ENCODE measurements at places on chromosomes 12 and 14.

DNA sequence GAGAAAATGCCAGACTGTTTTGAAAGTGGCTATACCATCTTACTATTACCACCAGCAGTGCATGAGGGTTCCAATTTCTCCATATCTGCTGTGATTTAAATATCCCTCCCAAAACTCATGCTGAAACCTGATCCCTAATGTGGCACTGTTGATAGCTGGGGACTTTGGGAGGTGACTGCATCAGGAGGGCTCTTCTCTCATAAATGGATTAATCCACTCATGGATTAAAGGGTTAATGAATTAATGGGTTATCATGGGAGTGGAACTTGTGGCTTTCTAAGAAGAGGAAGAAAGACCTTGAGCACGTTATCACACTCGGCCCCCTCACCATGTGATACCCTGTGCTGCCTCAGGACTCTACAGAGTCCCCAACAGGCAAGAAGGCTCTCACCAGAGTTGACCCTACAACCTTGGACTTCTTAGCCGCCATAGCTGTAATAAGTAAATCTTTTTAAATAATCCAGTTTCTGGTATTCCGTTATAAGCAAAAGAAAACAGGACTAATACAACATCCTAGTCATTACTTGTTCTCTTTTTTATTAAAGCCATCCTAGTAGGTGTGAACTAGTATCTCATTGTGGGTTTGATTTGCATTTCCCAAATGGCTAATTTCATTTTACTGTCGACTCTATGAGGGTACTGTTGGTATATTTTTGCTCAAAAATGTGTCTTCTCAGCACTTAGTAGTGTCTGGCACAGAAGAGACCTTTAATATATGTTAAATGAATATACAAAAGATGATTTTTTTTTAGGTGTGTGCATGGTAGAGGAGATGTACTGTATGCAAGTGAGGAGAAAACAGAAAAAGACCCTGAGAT lies 14.3 kb downstream of the PPP1R12A start:
- DNase-seq: no peak

GRCh38 chr12:117789195-117789912 lies 179.4 kb downstream of the KSR2 start:
- no peak for DNase-seq

DNA sequence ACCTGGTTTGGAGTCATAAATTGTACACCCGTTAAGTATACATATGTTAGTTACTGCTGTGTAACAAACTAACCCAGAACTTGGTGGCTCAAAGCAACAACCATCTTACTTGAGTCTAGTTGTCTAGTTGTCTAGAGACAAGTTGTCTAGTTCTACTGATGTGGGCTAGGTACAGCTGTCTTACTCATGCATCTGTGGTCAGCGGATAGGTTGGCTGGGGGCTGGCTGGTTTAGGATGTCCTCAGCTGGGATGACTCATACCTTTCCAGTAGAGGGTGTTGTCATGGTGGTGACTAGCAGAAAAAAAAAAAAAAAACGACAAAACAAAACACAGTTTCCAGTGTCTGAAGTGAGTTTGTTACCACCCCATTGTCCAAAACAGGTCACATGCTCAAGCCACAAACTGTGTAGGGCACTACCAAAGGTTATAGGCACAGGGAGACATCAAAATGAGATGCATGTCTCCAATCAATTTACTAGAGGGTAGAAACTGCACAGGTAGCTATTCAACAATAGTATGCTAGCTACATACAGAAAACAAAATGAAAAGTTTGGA lies 680.3 kb downstream of the MED13L start:
- no peak for DNase-seq

- no peak for DNase-seq
These were observed 80.0 kb downstream of the DRAM1 start for GRCh38 chr12:101957252-101957959.

DNA sequence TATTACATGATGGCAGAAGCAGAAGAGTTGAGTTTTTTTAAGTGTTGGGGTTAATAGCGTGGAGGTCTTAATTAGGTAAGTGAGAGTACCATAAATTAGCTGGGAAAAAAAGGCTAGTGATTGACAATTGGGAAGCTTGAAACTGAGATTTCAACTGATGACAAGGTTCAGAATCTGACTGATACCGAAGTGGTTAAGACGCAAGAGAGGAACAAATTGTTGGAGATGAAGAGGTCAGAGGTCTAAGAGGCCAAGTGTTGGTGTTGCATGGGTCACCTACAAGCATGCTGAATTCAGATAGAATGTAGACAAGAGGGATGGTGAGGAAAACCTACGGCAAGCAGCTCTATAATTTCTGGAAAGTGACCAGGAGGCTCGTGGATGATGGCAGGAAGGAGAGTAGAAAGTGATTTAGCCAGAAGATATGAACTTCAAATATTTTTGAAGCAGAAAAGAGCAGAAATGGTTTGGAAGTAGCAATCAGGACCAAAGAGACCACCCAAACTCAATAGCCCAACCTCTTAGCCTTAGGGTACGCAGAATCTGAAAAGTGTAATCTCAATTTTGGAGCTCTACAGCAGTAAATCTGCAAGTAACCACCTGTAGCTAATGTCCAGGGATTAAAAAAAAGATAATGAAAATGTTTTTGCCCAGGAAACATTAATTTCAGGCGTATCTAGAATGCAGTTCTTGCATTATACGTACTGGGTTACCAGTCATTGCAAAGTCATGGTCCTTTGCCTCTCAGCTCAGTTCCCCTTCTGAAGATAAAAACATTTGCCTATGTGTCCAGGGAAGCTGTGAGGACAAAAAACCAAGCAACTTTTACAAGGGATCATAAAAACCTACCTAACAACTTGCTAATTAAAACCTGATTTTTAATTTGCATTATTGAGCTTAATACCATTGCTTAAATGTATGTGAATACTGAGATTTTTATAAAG lies 1.7 kb upstream of the TMPO start:
- DNase-seq: no peak

DNA sequence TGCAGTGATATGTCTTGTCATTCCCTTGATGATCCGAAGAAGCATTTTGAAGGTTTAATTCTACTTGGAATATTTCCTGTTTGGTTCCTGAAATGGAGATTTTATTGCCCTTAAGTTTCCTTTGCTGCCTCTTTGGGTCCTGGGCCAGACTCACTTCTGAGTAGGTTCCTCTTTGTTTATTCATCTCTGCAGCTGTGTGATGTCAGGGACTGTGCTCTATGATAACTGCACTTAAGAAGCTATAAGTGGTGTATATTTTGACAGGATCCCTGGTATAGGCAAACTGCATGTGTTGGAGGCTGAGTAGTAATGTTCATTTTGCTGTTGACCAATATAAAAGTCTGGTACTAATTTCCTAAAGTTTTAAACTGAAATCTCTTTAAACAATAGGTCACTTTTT lies at the start of gene KLRC4:
KLRC4 (minus strand) TSS at position 366 of the 400 bp plus-strand sequence; CDS start at position 184, 182 bp downstream.
- DNase-seq: peak; percentile 68

GRCh38 chr12:17884581-17884980 lies 205.4 kb downstream of the RERGL start:
- no peak for DNase-seq

- DNase-seq: no peak
These were observed 196.3 kb downstream of the PAX9 start for GRCh38 chr14:36857842-36858445.

- DNase-seq: no peak
These were observed 13.0 kb upstream of the DIABLO start for GRCh38 chr12:122238861-122239260.

GRCh38 chr12:28209782-28210181 lies 19.5 kb downstream of the CCDC91 start:
- DNase-seq: no peak
